Stimulated activated CD4-positive, alpha-beta T cell treated with anti-CD3 and anti-CD28 coated beads, Interleukin-4, amount 100 ng/mL, for 48 hours (primary cell): ENCODE measurements at places on chromosomes 3 and 15.

GRCh38 chr3:151218136-151218535, 15.1 kb upstream of the GPR171 start:
- no peak for DNase-seq

DNA sequence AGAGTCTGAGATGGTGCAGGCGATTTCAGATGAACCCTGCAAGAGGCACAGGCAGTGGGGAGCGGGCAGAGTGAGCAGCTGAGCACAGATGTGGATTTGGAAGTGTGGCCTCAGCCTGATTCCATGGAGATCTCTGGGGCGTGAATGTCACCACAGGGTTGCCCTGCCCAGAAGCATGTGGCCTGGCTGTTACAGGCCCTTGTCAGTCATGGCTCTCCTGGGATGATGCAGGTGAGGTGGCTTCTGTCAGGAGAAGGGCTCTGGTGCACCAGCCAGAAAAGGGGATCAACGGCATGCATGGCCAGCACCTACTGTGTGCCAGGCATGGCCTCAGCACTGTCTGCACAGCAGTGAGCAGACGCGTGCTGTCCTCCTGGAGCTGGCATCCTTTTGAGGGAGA, 11.9 kb downstream of the HDAC11 start:
- DNase-seq: no peak

GRCh38 chr15:80328496-80328895, 75.7 kb upstream of the ARNT2 start:
- no peak for DNase-seq

DNA sequence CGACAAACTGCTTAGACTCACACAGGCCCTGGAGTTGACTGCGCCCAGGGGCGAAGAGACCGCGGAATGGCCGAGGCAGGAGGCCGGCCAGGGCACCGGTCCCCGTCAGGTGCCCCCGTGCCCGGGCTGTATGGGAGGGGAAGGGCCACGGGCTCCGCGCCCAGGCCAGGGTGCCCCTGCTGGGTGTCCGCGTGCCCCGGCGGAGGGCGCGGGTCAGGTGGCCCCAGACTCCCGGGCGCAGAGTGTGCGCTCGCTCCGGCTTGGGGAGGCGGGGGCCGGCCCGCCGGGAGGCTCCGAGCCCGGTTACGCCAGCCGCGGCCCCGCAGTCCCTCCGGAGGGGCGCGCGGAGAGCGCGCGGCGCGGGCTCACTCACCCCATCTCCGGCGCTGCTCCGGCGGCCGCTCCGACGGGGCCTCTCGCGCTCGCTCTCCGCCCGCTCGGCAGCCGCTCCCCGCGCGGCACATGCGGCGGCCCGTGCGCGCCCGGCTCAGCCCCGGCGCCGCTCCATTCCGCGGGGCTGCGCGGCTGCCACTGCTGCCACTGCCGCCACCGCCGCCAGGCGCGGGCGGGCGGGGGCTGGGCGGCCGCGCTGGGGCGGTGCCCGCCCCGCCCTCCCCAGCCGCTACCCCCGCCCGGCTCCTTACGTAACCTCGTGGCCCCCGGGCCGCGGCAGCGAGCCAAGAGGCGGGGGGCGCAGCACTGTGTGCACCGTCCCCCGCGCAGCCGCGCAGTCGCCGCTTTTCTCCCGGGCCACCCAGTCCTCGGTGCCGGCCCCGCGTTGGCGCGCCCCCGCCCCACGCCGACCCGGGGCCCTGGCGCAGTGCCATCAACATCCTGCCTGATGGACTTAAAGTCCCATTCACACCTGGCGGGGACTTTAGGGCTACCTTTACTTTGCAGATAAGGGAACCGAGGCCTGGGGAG, at the start of gene HOMER2:
Gene HOMER2 (minus strand): TSS at position 563 of the 924 bp plus-strand sequence. CDS start 185 bp downstream, at position 378.
- no peak for DNase-seq

- peak; percentile 56 for DNase-seq
Measured at GRCh38 chr3:11060500-11061251, 68.1 kb downstream of the SLC6A1 start.
